ENCODE measurements at places on chromosomes 3 and 15.

DNA sequence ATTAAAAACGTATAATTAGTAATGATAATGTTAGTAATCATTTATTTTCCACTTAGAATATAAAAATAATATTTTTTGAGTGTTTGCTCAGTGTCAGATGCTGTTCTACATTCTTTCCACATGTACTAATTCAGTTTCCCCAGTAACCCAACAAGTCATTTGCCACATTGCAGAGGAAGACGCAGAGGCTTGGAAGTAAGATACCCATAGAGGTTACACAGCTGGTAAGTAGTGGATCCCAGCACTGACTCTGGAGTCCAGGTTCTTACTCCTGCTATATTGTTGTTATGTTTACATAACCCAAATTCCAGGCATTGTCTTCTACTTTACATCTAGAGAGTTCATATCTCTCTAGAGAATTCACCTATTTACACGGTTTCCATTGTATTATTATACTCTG lies 48.2 kb upstream of the MYO5C start:
- DNase-seq, result no peak

DNA sequence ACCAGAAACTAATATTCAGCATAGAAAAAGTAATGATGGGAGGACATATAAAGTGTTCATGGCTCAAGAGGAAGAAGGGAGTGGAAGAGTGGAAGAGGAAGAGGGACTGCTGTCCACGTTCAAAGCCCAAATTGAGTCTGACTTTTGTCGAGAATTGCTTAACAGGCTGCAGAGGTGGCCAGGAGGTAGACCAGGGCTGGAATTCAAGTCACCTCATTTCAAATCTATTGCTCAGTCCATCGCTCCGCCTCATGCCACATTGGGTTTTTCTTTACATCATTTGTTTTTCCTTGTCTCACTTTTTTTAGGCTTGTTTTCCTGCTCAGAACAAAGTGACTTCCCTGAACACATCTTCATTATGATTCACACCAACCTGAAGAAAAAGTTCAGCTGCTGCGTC lies 97.0 kb downstream of the RPL39L start:
- DNase-seq, result no peak

DNA sequence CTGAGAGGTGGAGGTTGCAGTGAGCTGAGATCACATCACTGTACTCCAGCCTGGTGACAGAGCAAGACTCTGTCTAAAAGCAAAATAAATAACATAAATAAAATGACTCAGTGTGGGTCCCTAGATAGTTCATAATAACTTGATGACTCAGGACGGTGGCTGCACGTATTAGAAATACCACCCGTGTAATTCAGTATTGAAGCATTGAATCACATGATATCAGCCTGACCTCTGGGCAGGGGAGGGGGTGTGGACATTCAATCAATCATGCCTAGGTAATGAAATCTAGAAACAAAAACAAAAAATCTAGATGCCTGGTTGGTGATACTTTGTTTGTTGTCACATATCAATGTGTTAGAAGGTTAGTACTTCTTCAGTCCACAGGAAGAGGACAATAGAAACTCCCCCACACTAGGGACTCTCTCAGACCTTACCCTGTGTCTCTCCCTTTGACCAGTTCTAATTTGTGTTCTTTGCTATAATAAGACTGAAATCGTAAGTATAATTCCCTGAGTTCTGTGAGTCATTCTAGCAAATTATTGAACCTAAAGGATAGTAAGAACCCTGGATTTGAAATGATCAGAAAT lies 177.3 kb downstream of the GAP43 start:
- no peak for DNase-seq

DNA sequence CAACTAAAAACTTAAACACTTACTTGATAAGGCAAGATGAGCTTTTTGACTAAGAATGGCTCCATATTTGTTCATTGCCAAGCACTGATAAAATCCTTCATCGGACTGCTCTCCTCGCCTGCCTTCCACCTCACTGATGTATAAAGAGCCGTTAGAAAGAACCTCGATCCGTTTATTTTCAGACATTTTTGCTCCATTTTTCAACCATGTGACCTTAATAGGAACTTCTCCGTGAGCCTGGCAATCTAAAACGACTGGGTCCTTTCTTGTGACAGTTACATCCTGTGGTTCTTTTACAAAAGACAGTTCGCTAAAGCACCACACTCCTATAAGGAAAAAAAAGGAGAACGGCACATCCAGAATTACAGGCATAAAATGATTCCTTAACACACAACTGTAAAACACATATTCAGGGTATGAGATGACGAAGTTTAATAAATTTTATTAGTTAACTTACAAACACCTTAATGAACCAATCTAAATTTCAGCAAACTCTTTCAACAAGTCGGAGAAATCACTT lies 2.5 kb downstream of the PRTG start:
- no peak for DNase-seq

DNA sequence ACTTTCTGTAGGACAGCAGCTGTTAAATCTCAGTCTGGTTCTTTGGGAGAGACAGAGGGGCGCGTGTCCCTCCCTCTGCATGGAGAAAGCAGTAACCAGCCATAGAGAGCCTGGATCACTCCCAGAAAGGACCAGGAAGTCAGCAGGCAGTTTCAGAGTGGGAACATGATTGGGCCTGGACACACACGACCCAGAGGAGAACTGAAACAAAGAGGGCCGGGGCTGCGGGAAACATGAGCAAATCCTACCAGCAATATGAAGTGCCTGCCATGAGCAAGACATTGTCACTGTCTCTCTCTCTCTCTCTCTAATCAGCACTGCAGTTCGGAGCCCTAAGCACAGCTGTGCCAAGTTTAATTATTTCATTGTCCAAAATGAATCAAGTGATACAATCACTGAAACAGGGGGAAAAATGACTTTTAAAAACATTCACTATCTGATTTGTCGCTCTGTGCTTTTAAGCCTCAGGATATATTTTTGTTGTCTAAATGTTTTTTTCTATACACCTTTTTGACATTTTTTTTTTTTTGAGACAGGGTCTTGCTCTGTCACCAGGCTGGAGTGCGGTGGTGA lies 17.6 kb downstream of the MUC13 start:
- no peak for DNase-seq
